Endodermal cell (in vitro differentiated cells): ENCODE measurements at places on chromosomes 2 and 18. TPM values are rescaled to one million over a fixed set of nuclear protein-coding genes. Genes with fewer than 3 reads are reported as not detected.

Gene EML4
- total RNA-seq, result 84.2 and 84.6 TPM in 2 replicates

Gene LHCGR
- total RNA-seq, result not detected in 3 replicates

DNA sequence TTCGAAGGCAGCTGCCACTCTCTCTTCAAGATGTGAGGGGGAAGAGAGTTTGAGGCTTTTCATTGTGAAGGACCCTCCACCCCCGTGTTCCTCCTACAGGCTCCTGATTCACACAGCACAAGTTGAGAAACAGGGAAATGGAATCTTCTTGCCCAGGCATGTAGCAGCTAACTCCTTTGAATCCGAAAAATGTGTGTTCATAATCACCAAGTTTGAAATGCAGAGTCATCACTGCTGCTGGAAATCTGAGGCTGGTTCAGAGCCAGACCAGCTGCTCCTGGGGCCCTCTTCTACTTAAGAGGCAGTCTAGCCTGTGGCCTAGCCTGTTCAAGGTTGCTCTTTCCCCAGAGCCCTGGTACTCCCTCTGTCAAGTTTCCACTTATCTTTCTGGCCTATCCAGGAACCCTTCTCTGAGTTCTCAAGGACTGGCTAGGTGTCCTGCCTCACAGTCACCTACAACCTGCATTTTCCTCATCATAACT, 166.4 kb downstream of the TMEM247 start:
- no peak for DNase-seq
- no peak overlapping the region for H3K27ac ChIP-seq
- no peak overlapping the region for H3K4me3 ChIP-seq
- H3K27me3 ChIP-seq, result no peaks in the 10 kb centered on the region
- H3K4me1 ChIP-seq, result no peaks in the 10 kb centered on the region
- H3K36me3 ChIP-seq, result no peaks in the 10 kb centered on the region

- no peak for DNase-seq
- peaks cover 45% of the 10 kb centered on the region for H3K36me3 ChIP-seq
- H3K4me3 ChIP-seq, result no peak overlapping the region
- no peaks in the 10 kb centered on the region for H3K27me3 ChIP-seq
These were observed 56.1 kb downstream of the FARP2 start for GRCh38 chr2:241412144-241412543.

GRCh38 chr2:25372405-25373268, 30.9 kb upstream of the DNMT3A start:
- no peaks in the 10 kb centered on the region for H3K27me3 ChIP-seq
- H3K36me3 ChIP-seq, result no peaks in the 10 kb centered on the region
- no peak overlapping the region for H3K4me3 ChIP-seq
- peaks cover 6% of the 10 kb centered on the region for H3K4me1 ChIP-seq
- no peak overlapping the region for H3K27ac ChIP-seq

DNA sequence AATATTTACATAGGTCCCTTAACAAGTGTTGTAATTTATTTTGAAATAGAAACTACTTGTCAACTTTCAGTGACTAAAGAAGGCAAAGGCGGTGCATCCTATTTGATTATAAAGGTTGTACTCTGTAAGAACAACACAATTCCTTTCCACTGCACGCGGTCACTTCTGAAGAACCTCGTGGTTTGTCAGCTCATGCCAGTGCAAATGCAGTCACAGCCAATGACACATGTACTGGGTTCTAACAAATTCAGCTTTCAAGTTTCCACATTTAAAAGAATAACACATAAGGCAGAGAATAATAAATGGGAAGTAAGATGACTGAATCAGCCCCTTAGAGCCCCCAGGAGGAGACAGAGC, 39.7 kb downstream of the CYB5A start:
- DNase-seq, result no peak
- no peak overlapping the region for H3K4me3 ChIP-seq
- peaks cover 25% of the 10 kb centered on the region for H3K4me1 ChIP-seq
- H3K27ac ChIP-seq, result no peak overlapping the region
- H3K36me3 ChIP-seq, result no peaks in the 10 kb centered on the region

DNA sequence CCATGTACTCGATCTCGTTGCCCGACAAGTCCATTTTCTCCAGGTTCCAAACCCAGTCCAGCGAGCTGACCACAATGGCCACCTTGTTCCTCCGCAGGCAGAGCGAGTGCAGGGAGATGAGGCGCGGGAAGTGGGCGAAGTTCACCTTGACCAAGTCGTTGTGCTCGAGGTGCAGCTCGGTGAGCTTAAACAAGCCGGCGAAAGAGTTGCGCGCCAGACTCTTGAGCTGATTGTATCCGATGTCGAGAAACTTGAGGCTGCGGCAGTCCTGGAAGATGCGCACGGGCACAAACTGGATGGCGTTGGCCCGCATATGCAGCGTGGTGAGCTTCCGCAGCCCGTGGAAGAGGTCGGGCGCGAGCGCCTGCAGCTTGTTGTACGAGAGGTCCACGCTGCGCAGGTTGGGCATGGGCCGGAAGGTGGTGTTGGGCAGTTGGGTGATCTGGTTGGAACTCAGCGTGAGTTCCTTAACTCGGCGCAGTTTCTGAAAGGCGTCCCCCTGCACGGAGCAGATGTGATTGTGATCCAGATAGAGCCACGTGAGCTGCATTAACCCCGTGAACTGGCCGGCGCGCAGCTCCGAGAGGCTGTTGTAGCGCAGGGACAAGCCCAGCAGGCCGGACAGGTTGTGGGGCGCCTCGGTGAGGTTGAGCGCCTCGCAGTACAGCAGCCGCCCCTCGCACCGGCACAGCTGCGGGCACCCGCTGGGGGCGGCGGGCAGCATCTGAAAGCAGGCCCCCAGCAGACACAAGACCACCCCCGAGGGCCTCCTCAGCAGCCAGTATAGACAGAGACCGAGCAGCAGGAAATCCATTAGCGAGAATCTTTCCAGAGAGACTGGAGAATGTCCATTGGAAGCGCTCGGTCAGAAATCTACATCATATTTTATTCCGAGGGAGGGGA, 1.3 kb downstream of the LRRTM1 start:
- DNase-seq, result peak; percentile 81
- H3K4me1 ChIP-seq, result no peaks in the 10 kb centered on the region
- no peaks in the 10 kb centered on the region for H3K36me3 ChIP-seq
- H3K27me3 ChIP-seq, result peaks cover 62% of the 10 kb centered on the region

DNA sequence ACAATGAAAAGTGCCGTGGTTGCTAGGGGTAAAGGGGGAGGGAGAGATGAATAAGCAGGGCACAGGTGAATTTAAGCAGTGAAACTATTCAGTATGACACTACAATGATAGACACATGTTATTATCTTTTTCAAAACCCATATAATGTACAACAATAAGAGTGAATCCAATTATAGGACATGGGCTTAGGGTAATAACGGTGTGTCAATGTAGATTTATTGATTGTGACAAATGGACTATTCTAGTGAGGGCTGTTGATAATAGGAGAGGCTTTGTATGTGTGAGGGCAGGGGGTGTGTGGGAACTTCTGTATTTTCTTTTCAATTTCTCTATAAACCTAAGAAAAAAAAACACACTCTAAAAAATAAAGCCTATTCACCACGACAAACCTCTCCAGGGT, 223.8 kb downstream of the RIT2 start:
- no peak overlapping the region for H3K27ac ChIP-seq
- no peak for DNase-seq
- no peaks in the 10 kb centered on the region for H3K27me3 ChIP-seq
- H3K36me3 ChIP-seq, result no peaks in the 10 kb centered on the region
- no peak overlapping the region for H3K4me3 ChIP-seq

Gene CYP20A1
- total RNA-seq, result 22.4 and 27.8 TPM in 2 replicates

GRCh38 chr2:168515502-168515901, 59.4 kb downstream of the CERS6 start:
- no peaks in the 10 kb centered on the region for H3K36me3 ChIP-seq
- H3K4me3 ChIP-seq, result no peak overlapping the region
- H3K27me3 ChIP-seq, result no peaks in the 10 kb centered on the region

DNA sequence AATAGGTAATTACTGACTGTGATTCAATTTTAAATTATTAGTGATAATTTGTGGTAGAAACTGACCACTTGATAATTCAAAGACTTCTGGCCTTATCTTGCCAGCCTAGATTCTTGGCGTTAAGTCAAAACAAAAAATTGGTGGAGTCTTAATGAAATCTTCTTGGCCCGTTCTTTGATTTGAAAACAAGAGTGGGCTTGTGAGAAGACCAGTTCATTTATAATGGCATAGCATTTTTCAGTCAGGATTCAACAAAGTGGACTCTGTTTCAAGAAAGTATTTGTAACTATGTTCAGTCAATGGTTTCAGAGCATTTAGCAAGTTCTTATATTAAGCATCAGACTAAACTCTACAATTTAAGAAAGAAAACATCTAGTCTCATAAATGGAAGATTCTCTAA, 26.0 kb downstream of the ITGA4 start:
- no peaks in the 10 kb centered on the region for H3K4me1 ChIP-seq
- H3K27ac ChIP-seq, result no peak overlapping the region
- no peaks in the 10 kb centered on the region for H3K36me3 ChIP-seq
- no peaks in the 10 kb centered on the region for H3K27me3 ChIP-seq

DNA sequence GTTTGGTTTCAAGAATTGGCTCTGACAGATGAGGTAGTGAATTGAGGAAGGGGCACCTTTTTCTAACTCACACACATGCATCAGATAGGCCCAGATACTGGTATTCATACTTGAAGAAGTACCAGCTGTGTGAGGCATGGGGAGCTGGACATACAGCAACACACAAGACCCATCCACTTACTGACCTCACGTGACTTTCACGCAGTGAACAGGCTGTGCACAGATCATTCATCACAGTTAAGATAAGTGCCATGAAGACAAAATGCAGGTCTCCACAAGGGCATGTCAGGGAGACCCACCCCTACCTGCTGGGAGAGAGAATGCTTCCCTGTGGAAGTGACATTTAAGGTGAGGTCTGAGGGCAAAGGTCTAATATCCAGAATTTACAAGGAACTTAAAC, 38.6 kb downstream of the SP110 start:
- DNase-seq, result no peak
- H3K27me3 ChIP-seq, result no peaks in the 10 kb centered on the region
- no peaks in the 10 kb centered on the region for H3K36me3 ChIP-seq
- no peaks in the 10 kb centered on the region for H3K4me1 ChIP-seq

Gene ANO7
- 6.6 to 9.1 TPM (median 8.5 TPM) in 3 replicates for total RNA-seq

DNA sequence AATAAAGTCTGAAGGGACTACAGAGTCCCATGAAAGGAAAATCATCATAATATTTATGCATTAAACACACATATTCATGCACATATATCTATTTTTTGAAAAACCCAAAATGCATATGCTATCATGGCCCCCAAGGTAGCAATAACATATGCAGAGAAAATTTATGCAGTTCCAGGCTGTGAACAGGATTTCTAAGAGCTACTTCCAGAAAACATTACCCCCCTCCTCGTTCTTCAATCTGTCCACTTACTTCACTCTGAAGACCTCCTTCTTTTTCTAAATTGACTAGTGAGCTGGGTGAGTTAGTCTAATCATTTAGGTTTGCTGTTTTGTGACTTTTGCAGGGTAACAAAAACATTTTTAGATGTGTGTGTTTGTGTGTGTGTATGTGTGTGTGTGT, 376.4 kb upstream of the ZEB2 start:
- H3K4me3 ChIP-seq, result no peak overlapping the region
- H3K36me3 ChIP-seq, result no peaks in the 10 kb centered on the region
- H3K4me1 ChIP-seq, result no peaks in the 10 kb centered on the region
- no peak overlapping the region for H3K27ac ChIP-seq
- H3K27me3 ChIP-seq, result no peaks in the 10 kb centered on the region

Gene NOL4
- 1.1 and 1.3 TPM in 2 replicates for total RNA-seq

DNA sequence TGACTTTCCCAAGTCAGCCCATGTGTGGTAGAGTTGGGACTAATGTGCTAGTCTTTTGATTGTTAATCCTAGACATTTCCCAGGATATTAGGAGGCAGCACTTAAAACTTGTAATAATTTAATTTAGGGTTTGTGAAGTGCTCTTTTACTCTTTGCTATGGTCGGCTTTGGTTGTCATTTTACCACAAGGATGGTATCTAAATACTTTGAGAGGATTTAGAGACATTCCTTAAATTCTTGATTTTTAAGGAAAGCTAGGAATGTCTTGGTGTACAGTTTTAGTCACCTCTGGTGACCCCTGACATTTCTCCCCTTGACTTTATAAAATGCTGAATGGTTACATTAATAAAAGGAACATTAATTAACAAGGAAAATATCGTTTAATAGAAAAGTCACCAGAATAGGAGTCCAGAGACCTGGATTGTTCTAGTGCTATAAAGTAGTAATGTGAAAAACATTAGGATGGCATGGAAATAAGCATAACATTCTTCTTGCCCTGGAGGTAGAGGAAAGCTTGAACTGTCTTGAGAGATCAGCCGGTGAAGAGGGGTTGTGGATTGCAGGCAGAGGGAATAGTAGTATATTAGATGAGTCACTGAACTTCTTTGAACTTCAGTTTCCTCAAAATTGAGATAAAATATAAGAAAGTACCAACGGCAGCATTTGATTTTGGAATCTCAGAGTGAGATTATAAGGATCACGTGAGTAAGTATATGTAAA, 209.2 kb downstream of the MCFD2 start:
- no peak overlapping the region for H3K4me3 ChIP-seq
- no peak for DNase-seq
- H3K4me1 ChIP-seq, result peaks cover 4% of the 10 kb centered on the region
- no peaks in the 10 kb centered on the region for H3K36me3 ChIP-seq

DNA sequence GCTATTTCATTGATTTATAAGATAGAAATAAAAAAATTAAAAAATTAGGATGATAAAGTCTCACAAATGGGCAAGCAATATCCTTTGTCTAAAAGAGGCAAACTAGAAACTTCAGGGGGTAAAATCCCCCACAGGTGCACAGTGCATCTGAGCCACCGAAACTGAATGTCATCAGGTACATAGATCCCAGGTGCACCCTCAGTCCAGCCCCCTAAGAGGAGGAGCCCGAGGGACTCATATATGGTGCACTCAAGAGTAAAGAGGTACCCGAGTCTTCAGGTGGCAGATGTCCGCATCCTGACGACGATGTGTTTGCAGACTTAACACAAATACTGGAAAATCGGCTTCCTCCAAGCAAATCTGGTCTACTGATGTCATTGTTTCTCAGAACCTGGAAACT, 11.3 kb downstream of the QPCT start:
- no peak overlapping the region for H3K4me3 ChIP-seq
- no peaks in the 10 kb centered on the region for H3K27me3 ChIP-seq
- H3K4me1 ChIP-seq, result peaks cover 3% of the 10 kb centered on the region
- no peaks in the 10 kb centered on the region for H3K36me3 ChIP-seq

Gene GALR1
- total RNA-seq, result 0.02 and 0.04 TPM in 2 replicates

GRCh38 chr2:39455826-39456225, 18.7 kb upstream of the MAP4K3 start:
- no peaks in the 10 kb centered on the region for H3K36me3 ChIP-seq
- H3K4me3 ChIP-seq, result no peak overlapping the region
- H3K4me1 ChIP-seq, result no peaks in the 10 kb centered on the region
- no peak for DNase-seq
